ENCODE measurements at places on chromosomes 12 and 14.

GRCh38 chr12:107903341-107904061, 129.0 kb downstream of the ASCL4 start:
- H3K27me3 ChIP-seq, result peaks cover 53% of the 10 kb centered on the region
- peak; percentile 40 for DNase-seq
- peak overlapping the region; percentile 73 for H3K4me3 ChIP-seq
- H3K27ac ChIP-seq, result no peak overlapping the region

DNA sequence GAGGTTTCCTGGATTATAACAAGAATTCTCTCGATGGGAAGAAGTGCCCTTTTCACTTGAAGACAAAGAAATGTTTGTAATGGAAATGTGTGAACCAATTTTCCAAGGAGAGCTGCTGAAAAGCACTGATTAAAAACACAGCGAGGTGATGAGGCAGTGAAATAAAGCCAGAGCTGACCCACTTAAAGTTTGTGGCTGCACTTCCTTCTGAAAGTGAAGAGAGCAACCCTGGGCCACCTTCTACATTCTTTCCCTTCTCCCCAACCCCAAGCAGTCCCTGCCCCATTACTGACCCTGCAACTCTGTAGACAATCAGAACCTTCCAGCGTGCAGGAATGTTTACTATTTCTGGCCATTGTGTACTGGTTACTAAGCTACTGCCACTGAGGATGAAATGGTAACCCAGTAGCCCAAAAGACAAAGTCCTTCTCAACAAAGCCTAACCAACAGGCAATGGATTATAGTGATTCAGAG, 173.9 kb downstream of the TTC7B start:
- H3K27me3 ChIP-seq, result no peaks in the 10 kb centered on the region
- H3K4me3 ChIP-seq, result no peak overlapping the region
- peak; percentile 89 for DNase-seq
- peaks cover 39% of the 10 kb centered on the region for H3K4me1 ChIP-seq

DNA sequence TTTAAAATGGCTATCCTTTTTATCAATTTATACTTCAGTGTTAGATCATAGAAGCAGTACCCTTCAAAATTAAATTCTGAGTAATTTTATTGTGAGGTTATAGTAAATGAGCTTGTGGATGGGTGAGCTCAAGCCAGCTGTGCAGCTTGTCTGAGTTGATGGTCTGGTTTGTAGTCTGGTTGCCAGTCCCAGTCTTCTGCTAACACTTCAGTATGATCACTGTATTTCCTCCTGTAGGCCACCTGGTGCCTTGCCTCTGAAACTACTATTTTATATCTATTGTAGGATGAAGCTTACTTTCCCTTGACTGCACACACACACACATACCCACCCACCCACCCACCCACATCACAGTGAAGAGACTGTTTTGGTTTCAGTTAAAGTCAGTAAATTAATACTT, 496.4 kb downstream of the PCNX1 start:
- H3K27me3 ChIP-seq, result no peaks in the 10 kb centered on the region
- DNase-seq, result no peak
- no peak overlapping the region for H3K4me3 ChIP-seq

DNA sequence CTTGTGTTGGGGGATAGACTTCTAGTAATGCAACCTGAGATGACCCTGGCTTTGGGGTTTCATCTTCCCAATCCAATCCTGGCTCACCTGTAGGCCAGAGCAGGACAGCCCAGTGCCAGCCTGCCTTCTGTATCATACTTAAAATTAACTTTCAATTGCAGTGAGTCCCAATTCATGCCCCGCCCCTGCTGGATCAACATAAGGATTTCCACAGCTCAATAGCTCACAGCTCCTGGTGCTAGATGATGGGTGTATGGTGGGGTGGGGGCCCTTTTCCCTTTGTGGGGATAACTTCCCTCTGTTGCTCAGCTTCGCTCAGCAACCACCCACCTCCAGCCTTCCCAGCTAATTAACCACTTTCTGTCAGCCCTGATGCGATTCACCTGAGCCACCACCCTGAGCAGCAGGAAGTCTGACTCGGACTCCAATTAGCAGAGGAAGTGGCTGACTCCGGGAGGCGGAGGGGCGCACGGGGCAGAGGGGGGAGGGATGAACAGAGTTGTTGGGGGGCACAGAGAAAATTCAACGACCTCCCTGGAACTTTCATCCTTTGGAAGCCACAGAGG, 24.3 kb upstream of the CHGA start:
- H3K27me3 ChIP-seq, result peaks cover 26% of the 10 kb centered on the region
- H3K4me3 ChIP-seq, result no peak overlapping the region
- no peaks in the 10 kb centered on the region for H3K36me3 ChIP-seq
- H3K27ac ChIP-seq, result no peak overlapping the region
- H3K4me1 ChIP-seq, result no peaks in the 10 kb centered on the region

DNA sequence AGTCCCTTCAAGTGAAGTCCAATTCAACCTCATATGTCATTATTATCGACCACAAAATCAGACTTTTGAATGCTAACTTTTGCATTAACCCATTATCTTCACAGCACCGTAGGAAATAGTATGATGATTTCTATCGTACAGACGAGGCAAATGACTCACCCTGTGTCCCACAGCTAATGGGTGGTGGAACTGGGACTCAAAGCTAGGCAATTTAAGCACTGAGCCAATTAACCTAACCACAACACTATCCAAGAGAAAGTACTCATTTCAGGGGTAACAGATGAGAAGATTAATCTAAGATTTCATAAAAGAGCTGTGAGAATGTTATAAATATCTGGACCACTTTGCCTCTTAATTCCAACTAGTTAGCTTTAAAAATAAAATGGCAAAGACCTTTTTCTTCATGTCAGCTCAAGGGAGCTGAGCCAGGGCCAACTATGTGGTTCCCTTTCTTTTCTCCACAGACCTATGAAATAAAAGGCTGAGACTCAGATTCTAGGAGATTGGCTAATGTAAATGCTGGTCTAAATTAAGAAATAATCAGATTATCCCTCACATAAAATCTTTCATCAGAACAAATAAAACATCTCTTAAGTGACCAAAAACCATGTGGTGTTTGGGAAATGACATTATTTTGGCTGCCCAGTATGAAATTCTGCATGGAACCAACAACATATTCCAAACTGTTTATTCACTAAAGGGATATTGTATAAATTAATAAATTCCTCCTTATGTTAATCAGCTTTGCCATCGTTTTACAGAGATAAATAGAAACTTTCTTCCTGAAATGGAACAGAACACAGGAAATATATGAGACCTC, 4.9 kb downstream of the PTGER2 start:
- peaks cover 7% of the 10 kb centered on the region for H3K4me1 ChIP-seq
- H3K36me3 ChIP-seq, result no peaks in the 10 kb centered on the region
- no peak overlapping the region for H3K4me3 ChIP-seq
- no peak for DNase-seq
- peaks cover 27% of the 10 kb centered on the region for H3K27me3 ChIP-seq
- H3K27ac ChIP-seq, result no peak overlapping the region

- peaks cover 23% of the 10 kb centered on the region for H3K36me3 ChIP-seq
- peaks cover 48% of the 10 kb centered on the region for H3K27me3 ChIP-seq
- no peak overlapping the region for H3K4me3 ChIP-seq
- peaks cover 13% of the 10 kb centered on the region for H3K4me1 ChIP-seq
- H3K27ac ChIP-seq, result no peak overlapping the region
Measured at GRCh38 chr12:57214398-57214781, 2.2 kb upstream of the NXPH4 start.

DNA sequence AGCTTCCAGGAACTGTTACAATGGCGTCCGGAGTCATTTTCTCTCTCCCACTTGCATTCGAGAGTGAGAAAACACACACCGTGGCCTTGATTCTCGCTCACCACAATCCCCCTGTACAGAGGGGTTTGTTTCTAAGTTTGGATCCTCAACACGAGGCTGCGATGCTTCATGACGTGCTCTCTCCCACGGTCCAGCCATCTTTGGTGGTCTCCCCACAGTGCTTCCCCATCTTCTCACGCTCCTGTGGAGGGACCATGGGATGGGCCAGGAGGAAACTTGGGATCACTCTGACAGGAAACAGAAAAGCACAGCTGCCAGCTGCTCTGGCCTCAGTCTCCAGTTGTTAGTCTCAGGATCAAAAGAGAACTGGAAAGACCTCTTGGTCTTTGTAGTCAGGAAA, 28.1 kb downstream of the OR10P1 start:
- H3K27me3 ChIP-seq, result no peaks in the 10 kb centered on the region
- H3K4me1 ChIP-seq, result no peaks in the 10 kb centered on the region
- no peak for DNase-seq
- no peak overlapping the region for H3K4me3 ChIP-seq
- H3K36me3 ChIP-seq, result no peaks in the 10 kb centered on the region

DNA sequence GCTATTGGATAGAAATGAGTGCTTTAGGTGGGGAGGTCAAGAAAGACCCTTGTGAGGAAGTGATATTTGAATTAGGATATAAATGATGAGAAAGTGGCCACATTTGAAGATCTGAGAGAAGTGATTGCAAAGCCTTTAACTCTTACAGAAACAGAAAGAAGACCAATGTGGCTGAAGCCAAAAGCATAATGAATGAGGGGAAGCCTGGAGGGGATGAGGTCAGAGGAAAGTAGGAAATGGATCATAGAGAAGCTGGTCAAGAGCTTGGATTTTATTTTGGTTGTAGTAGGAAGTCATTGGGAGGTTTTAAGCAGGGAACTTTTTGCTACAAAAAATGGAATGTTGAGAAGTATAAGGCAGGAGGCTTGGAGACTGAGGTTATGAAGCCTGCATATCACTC, 3.5 kb upstream of the GYS2 start:
- no peak overlapping the region for H3K27ac ChIP-seq
- H3K4me1 ChIP-seq, result peaks cover 2% of the 10 kb centered on the region
- no peaks in the 10 kb centered on the region for H3K36me3 ChIP-seq
- H3K27me3 ChIP-seq, result no peaks in the 10 kb centered on the region
- DNase-seq, result no peak
- no peak overlapping the region for H3K4me3 ChIP-seq

DNA sequence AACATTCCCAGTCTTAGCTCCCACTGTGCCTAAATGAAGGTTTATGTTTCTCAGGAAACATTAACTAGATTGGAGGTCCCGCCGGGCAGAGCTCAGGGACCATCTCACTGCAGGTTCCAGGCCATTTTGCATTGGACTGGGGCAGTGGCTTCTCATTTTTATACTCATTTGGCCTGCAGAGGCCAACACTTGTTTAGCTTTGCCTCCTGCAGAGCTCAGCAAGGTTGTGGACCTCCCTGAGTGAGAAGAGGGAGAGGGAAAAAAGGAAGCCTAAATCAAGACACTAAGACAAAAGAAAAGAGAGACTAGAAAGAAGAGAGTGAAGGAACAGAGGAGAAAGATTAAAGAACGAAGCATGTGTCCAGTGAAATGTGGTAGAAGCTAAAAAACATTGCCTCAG, 280.3 kb downstream of the AKAP6 start:
- H3K27ac ChIP-seq, result no peak overlapping the region
- no peaks in the 10 kb centered on the region for H3K4me1 ChIP-seq
- H3K27me3 ChIP-seq, result no peaks in the 10 kb centered on the region
- DNase-seq, result no peak
- H3K4me3 ChIP-seq, result no peak overlapping the region

GRCh38 chr14:71523630-71524319, 408.5 kb upstream of the RGS6 start:
- no peak overlapping the region for H3K27ac ChIP-seq
- H3K27me3 ChIP-seq, result no peaks in the 10 kb centered on the region
- peaks cover 2% of the 10 kb centered on the region for H3K4me1 ChIP-seq

- DNase-seq, result no peak
- no peaks in the 10 kb centered on the region for H3K36me3 ChIP-seq
- no peak overlapping the region for H3K27ac ChIP-seq
- H3K27me3 ChIP-seq, result no peaks in the 10 kb centered on the region
- no peak overlapping the region for H3K4me3 ChIP-seq
- H3K4me1 ChIP-seq, result no peaks in the 10 kb centered on the region
Measured at GRCh38 chr14:38549564-38549963, 293.7 kb upstream of the CLEC14A start.

DNA sequence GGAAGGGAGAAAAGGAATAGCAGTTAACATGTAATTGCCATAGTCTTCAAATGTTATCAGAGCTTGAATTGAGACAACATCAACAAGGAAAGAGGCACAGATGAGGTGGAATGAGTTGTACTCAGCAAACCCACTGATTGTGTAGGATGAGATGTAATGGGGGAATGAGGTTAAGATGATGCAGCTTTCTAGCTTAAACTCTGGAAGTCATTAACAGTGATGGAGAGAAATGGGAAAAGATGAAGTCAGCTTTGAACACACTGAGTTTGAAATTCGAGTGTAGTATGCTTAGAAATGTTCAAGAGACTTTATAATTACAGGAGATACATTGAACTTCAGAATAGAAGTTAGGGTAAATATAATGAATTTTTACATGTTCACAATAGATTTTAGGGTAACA, 106.9 kb downstream of the PRKD1 start:
- no peak for DNase-seq
- no peak overlapping the region for H3K4me3 ChIP-seq

DNA sequence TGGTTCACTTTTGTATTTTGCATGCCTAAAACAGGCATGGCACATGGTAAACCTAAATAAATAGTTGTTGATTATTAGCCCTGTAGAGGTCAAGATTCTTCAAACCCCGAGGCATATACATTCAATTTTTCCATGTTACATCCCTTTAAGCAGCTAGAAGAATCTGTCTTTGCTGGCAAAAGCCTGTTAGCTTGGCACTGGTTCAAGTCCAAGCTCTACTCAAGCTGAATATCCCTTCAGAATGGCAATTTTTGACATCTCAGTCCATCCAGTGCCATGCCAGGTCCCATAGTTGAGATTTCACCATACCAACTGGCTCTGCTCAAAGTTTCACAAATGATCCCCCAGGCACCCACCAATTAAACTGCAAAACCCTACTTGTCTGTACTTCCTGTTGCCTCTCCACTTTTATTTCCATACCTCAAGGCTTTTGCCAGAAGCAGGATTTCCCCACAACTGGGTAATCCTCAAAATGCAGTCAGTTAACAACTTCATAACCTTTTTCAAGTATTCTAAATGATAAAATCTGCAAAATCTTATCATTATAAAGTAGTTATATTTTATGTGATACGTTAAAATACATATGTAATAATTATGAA, 9.0 kb upstream of the DCN start:
- no peaks in the 10 kb centered on the region for H3K4me1 ChIP-seq
- no peak overlapping the region for H3K27ac ChIP-seq
- no peaks in the 10 kb centered on the region for H3K36me3 ChIP-seq
- DNase-seq, result no peak
- no peak overlapping the region for H3K4me3 ChIP-seq

DNA sequence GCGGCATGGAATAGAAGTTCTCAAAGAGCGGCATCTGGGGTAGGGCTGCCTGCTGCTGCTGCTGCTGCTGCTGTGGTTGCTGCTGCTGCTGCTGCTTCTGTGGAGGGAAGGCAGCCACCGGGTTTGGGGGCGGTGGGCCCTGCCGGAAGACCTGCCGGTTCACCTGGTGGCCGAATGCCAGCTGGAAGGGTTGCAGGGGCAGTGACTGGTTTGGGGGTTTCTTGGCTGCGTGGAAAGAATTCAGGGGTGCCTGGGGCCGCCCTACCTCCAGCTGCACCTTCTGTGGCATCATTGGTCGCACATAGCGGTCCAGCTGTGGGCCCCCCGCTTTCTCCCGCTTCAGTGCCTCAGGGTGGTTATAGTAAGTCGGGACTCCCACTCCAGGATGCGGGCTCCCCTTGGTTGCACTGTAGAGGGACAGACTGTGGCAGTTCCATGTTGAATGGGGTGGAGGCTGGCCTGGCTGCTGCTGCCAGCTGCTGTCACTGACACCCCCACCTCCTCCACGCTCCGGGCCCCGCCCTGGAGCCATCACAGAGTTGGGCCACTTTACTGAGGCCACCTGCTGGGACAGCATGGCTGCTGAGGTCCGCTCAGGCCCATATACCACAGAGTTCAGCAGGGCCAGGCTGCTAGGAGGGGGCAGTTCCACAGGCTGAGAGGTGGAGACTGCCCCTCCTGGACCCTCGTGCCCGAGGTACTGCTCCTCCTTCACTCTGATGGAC, 25.2 kb upstream of the PNMA1 start:
- no peak overlapping the region for H3K27ac ChIP-seq
- peaks cover 7% of the 10 kb centered on the region for H3K36me3 ChIP-seq
- H3K4me3 ChIP-seq, result no peak overlapping the region
- no peak for DNase-seq
- H3K27me3 ChIP-seq, result no peaks in the 10 kb centered on the region
